Stimulated activated CD4-positive, alpha-beta T cell treated with anti-CD3 and anti-CD28 coated beads, TNF-alpha, amount 100 ng/mL, for 24 hours (primary cell): ENCODE measurements at places on chromosomes 12 and 14.

- no peak for DNase-seq
Measured at GRCh38 chr14:38279572-38279971, 23.7 kb upstream of the CLEC14A start.

GRCh38 chr14:93464271-93464670 lies 33.5 kb downstream of the UNC79 start:
- no peak for DNase-seq

DNA sequence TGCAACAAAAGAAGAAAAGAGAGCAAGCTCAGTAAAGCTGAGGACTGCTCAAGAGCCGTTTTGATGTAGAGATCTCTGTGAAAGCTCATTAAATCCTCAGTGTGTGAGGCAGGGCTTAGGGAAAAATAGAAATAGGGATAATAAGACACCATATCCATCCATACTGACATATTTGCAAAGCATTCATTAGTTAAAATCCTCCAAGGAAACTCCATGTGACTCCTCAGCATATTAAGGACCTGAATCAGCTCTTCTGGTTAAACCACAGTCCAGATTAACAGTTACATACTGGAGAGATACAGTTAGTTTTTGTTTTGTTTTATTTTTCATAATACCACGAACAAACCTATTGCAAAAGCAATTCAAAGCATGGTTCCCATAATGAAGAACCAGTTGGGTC lies 288.2 kb downstream of the PAWR start:
- no peak for DNase-seq

- no peak for DNase-seq
Measured at GRCh38 chr14:89251061-89251460, 166.0 kb downstream of the FOXN3 start.

GRCh38 chr14:87992346-87992717 lies 650 bp downstream of the GALC start:
- DNase-seq, result no peak

DNA sequence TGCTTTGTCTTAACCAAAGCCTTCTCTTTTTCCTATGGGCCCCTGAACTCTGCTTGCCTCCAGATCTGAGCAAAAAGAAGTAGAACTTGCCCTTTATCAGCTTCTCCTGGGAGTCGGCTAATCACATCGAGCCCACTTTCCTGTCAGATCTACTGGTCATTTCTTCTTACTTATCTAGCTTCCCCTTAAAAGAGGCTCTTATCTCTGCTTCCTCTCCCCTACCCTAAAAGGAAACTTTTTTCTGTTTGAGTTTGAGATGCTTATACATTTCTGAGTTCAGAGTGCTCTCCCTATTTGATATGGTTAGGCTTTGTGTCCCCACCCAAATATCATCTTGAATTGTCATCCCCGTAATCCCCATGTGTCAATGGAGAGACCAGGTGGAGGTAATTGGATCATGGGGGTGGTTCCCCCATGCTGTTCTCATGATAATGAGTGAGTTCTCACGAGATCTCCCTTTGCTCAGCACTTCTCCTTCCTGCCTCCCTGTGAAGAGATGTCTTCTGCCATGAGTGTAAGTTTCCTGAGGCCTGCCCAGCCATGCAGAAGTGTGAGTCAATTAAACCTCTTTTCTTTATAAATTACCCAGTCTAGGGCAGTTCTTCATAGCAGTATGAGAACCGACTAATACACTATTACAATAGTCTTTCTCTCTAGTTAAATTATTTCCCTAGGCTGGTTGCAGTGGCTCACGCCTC lies 114.7 kb upstream of the AMN1 start:
- DNase-seq, result no peak

- no peak for DNase-seq
Measured at GRCh38 chr12:117521346-117521745, 159.9 kb upstream of the NOS1 start.

GRCh38 chr14:93912782-93913181 lies 14.4 kb upstream of the FAM181A start:
- DNase-seq, result no peak

DNA sequence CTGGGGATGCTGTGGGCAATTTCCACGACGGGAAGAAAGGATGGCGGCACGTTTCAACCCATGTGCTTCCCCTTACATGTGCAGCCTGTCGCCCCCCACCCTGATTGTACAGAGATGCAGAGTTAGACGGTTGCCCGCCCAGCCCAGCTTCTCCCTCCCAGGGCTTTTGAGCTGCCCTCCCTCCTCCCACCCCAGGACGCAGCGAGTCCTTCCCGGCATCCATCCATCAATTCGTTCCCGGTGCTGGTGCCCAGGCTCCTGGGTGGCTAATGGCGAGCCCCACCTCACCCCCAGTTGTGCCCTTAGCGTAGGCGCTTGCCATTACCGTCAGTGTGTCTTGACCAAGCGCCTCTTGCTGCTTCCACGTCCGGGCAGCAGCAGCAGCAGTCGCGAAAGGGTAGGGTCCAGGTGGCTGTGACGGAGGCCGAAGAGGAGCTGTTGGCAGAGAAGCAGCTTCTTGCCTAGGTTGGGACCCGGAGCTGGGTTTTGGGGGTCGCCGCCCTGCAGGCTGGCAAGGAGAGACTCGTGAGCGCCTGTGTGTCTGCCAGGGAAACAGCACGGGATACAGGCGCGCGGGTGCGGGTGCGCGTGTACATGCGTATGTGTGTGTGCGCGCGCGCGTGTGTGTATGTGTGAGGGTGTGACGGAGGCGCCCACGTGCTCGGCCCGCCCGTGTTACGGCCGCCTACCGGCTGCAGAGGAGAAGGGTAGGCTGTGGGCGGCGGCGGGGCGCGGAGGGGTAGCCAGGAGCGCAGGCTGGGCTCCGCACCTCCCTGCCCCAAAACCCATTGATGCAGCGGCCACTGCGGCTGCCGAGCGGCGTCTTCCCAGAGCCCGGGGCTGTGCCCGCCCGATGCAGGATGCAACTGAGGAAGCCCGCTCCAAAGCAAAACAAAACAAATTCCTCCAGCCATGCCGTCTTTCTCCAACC lies at the start of gene SLC6A15:
TSS of gene SLC6A15 (minus strand) at position 602 of the 931 bp plus-strand sequence. CDS start 20,679 bp downstream, outside the sequence.
- no peak for DNase-seq
